ENCODE measurements at places on chromosomes 2 and 18.

- DNase-seq = no peak
Observed at GRCh38 chr2:29802986-29803385, 118.4 kb downstream of the ALK start.

GRCh38 chr2:128395196-128395595 lies 76.5 kb upstream of the HS6ST1 start:
- no peak for DNase-seq

DNA sequence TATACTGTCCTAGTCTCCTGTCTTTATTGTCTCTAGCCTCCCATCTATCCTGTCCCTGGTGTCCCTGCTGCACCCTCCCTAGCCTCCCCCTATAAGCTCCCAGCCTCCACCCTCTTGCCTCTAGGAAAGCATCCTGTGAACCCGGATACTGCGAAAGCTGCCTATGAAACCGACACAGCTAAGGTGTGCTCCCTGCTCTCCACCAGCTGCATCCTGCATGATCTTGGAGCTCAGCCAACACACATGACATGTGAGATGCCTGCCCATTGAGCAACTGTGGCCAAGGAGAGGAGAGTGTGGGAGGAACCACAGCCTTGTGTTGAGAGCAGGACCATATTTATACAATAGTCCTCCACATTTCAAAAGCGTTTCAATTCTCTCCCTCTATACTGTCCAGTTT lies 187.1 kb downstream of the ZBTB7C start:
- DNase-seq = peak; percentile 99

DNA sequence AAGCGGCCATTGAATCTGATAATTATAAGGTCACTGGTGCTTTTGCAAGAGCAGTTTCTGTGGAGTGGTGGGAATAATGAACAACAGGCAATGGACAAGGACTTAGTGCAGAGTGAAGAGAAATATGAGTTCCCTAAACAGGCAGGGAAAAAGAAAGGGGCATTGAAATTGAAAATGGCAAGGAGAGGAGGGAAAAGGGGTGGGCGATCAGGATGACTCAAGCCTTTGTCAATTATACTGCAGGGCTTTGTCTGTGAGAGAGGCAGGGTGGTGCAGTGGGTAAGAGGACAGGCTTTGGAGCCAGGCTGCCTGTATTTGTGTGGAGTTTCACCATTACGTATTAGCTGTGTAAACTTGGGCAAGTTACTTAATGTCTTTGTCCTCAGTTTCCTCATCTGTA lies 29.5 kb upstream of the PAIP2B start:
- no peak for DNase-seq

- no peak for DNase-seq
Observed at GRCh38 chr2:96359866-96360265, 24.3 kb downstream of the NCAPH start.

- DNase-seq = no peak
Observed at GRCh38 chr18:50622865-50623393, 63.0 kb downstream of the MAPK4 start.

- DNase-seq = no peak
Observed at GRCh38 chr2:58101500-58101899, 54.9 kb downstream of the VRK2 start.

GRCh38 chr18:44887227-44887631 lies 206.5 kb downstream of the SETBP1 start:
- DNase-seq = no peak

GRCh38 chr2:218422403-218423086 lies 3.6 kb downstream of the VIL1 start:
- DNase-seq = no peak

- no peak for DNase-seq
Observed at GRCh38 chr2:11839916-11840315, 93.5 kb downstream of the LPIN1 start.

GRCh38 chr2:71906357-71906973 lies 241.2 kb downstream of the CYP26B1 start:
- no peak for DNase-seq

DNA sequence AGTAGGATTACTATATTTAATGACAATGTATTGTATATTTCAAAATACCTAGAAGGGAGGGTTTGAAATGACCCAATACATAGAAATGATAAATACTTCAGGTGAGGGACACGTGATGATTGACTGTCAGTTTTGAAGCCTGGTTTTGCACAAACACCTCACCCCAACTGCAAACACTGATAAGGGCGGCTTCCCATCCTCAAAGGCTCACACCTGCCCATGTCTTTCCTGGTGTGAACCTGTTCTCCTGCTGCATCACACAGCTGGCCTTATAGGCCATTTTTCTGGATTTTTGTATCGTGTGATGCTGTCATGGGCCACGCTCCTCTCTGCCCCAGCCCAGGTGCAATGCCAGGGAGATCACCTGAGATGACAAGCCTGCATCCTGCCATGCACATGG lies 166.5 kb upstream of the NCK2 start:
- no peak for DNase-seq

DNA sequence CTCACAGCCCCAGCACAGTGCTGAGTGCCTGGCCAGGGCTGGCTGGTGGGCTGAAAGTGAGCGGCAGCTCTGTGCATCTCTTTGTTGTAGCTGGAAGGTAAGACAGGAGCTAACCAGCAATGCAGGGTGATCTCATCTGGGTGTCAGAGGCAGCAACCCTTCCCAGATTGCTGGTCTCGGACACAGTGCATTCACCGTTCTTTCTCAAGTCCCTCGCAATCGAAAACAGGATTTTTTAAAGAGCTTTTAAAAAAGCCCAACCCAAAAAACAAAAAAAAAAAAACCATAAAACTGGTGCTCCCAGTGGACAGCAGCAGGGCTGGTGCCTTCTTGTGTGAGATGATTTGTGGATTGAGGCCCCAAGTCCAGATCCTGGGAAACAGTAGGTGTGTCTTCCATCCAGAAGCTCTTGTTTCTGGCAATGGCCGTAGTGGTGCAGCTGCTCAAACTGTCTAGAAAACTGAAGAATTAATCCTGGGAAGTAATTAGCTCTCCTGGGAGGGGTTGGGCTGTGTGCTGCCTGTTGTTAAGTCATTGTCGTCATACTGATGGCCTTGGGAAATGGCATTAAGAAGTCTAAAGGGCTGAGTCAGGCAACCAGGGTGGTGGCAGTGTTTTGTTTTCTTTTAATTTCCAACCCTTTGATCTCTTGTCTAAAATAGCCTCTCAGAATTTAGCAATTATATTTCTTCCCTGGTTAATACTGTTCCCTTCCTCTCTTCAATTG lies 156.7 kb downstream of the KLHL29 start:
- DNase-seq = peak; percentile 81

- DNase-seq = no peak
Observed at GRCh38 chr2:169768262-169768995, 30.2 kb upstream of the SSB start.

GRCh38 chr18:7545734-7546133 lies 21.4 kb upstream of the PTPRM start:
- no peak for DNase-seq

DNA sequence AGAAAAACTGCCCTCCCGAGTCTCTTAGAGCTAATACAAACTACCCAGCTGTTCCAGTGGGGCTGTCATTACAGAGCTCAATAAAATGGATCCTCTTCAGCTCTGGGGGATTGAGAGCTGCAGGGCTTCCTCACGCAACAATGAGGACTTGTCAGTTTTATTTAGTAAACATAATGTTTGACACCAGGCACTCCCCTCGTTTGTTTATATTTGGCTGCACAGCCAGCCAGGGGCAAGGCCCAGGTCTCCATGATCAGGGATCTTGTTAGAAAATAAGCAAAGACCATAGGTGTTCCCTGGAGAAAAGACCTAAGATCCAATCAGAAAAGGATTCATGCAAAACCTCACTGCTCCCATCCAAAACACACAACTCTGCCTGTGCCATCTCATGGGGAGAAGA lies 158.2 kb downstream of the C1D start:
- no peak for DNase-seq

- no peak for DNase-seq
Observed at GRCh38 chr18:21341141-21341540, 99.1 kb downstream of the GREB1L start.

GRCh38 chr2:176669398-176670174 lies 400.3 kb downstream of the MTX2 start:
- no peak for DNase-seq

- DNase-seq = peak; percentile 49
Observed at GRCh38 chr2:184597571-184597991, 748 bp upstream of the ZNF804A start.

GRCh38 chr18:55185391-55185790 lies 226.1 kb upstream of the CCDC68 start:
- DNase-seq = no peak

DNA sequence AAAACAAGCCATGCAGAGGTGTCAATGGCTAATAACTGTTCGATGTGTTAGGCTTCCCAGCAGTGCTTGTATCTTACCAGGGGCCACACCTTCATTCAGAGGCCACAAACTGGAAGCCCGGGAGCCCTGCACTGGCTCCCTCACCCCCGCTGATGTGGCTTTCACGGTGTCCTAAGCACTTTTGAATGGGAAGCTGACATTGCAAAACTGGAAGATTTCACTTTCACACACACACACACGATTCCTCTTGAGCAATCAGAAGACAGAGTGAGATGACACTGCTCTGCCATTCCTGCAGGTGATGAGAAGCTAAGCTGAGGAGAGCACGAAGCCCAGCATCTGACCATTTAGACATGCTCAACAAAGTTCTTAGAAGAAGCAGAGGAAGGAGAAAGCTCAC lies 8.6 kb upstream of the ZNF407 start:
- no peak for DNase-seq

- DNase-seq = no peak
Observed at GRCh38 chr2:241489733-241490680, 18.4 kb downstream of the STK25 start.

DNA sequence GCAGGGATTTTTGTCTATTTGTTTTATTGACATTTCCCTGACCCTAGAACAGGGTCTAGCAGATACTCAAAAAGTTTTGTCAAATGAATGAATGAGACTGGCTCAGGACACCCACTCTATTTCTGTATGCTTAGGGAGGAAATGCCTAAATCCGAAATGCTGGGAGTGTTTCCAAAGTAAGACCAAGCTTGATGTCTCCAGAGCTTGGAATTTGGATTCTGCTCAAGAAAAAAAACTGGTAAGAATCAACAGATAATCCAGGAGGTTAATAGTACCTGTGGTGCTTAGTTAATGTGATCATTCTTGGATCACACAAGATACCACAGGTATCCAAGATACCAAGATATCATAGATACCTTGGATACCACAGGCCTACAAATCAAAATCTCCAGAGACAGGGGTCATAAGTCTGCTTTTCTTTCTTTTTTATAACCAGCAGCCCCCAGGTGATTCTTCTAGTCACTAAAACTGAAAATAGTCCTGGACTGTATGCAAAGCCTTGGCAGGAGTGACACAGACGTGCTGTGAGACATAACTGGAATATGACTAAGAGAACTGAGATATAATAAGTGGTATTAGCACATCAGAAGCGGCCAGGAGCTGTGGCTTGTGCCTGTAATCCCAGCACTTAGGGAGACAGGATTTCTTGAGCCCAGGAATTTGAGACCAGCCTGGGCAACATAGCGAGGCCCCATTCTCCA lies 39.9 kb upstream of the SP3 start:
- no peak for DNase-seq

- no peak for DNase-seq
Observed at GRCh38 chr2:181371195-181371594, 86.0 kb upstream of the ITGA4 start.

- peak; percentile 64 for DNase-seq
Observed at GRCh38 chr2:37349231-37349860, 4.9 kb downstream of the QPCT start.

- DNase-seq = no peak
Observed at GRCh38 chr2:127651971-127652550, 6.1 kb downstream of the GPR17 start.

DNA sequence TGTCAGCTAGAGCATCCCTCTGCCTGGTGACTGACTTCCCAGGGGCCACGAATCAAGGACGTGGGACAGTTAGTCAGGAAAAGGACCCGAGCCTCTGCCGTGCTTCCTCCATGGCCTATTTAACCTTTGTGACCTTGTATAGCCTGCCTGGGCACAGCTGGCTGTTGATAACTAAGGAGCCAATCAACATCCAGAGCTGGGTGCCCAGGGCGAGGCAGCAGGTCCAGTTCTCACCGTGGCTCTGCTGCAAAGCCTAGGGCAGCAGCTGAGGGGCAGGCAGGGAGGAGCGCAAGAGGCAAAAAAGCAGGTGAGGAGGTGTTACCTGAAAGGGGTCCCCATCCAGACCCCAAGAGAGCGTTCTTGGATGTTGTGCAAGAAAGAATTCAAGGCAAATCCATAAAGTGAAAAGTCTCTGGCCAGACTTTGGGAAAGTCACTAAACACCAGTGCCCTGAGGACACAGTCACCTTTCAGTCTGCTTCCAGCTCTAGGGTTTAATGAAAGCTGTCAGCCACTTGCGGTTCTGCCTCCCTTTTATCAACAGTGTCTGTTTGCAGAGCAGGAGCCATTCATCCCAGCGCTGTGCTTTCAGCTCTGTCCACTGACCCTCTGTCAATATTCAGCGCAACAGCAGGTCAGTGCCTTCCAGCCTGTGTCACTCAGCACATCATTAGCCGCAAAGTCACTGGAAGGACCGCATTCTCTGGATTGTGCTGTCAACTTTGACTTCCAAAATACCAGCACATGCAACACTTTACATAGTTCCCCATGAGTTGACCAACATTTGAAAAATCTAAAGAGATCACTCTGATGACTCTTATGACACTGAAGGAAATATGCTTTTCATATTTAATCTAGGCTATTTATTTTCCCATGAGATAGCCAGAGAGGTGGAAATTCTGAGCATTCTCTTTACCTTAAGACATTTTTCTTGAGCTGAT lies 38.6 kb upstream of the ASAP2 start:
- DNase-seq = peak; percentile 84

DNA sequence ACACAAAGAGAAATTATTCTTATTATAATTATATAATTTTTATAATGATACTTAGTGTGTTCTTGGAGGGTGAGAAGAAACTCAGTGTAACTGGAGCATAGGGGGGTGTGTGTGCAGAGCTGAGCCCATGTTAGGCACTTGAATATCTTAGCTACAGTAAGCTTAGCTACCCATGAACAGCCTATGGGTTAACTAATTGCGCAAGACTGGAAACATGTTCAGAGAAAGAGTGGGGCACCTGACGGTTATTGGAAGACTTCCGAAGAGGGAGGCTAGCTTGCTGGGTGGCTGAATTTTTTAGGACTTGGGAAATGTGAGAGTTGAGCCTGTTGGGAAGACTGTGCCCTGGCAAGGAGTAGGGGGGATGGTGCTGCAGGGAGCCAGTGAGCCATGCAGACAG lies 229.2 kb downstream of the SLC4A3 start:
- no peak for DNase-seq

DNA sequence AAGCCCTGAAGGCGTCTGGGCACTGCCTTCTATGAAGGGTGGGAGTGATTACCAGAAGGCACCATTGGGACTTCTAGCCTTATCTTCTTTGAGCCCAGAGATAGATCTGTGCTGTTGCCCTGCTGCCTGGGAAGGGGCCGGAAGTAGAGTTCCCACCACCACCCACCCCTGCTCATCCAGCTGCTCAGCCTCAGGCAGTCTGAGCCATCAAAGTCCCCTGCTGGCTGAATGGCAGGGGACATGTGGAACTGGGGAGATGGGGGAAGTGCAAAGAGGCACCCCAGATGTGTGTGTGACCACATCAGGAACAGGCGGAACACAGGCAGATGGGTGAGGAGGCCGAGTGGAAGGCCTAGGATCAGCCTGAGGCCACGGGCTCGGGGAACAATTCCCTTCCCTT lies 3.3 kb upstream of the WNT10A start:
- DNase-seq = no peak

- DNase-seq = peak; percentile 38
Observed at GRCh38 chr2:40240070-40240469, 211.8 kb downstream of the SLC8A1 start.
